ENCODE measurements at places on chromosomes 5 and 9. TPM values are rescaled to one million over a fixed set of nuclear protein-coding genes. Genes with fewer than 3 reads are reported as not detected.

Gene IL4
- not detected for total RNA-seq

Gene CHSY3
- 1.7 TPM for total RNA-seq

Gene C9orf50
- not detected for total RNA-seq

Gene CARD19
- total RNA-seq, result 86.0 TPM

Gene PHAX
- total RNA-seq, result 40.3 TPM

DNA sequence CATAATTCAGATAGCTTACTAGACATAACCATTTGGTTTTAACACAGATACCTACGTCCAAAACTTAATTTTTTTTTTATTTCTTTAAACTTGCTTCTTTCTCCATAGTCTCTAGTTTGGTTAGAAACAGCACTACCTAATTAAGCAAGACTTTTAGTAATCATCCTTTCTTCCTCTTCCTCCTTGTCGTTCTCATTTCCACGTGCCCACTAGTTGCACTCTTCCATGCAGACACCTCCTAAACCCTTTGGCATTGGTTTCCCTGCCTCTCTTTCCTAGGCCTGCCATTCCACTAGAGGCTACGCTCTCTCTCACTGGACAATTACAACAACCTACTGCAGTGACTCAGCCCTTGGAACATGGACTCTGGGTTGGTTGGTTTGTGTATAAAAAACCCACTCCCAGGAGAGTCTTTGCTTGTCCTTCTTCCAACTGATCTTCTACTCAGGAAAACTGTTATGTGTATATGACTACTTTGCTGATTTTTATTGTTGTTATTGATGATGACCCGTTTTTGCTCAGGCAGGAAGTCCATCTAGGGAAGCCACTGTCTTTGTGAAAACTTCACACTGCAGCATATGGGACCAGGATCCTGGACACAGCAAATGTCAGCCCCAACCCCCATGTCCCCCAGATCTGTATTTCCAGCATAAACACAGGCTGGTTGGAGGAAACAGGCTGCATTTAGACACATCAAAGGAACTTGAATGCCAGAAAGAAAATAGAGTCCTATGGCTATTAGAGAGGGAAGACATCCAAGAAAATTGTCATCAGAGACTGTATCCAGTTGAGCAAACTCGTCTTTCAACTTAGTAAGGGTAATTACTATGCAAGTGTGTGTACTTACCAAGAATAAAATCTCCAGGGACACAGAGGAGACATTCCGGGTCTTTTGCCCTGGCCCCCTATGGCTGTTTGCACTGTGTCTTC, 503.2 kb downstream of the GADD45G start:
- no peak for DNase-seq
- no peaks in the 10 kb centered on the region for H3K4me1 ChIP-seq
- H3K27me3 ChIP-seq, result peaks cover under 1% of the 10 kb centered on the region
- no peak overlapping the region for H3K4me3 ChIP-seq
- H3K36me3 ChIP-seq, result no peaks in the 10 kb centered on the region

- DNase-seq, result no peak
- no peak overlapping the region for H3K27ac ChIP-seq
- no peaks in the 10 kb centered on the region for H3K36me3 ChIP-seq
- H3K27me3 ChIP-seq, result no peaks in the 10 kb centered on the region
- 0 out of 2 replicates have a peak, but pooled peaks cover 4% of the 10 kb centered on the region for H3K4me1 ChIP-seq
Observed at GRCh38 chr9:27335075-27335474, 38.1 kb upstream of the EQTN start.

DNA sequence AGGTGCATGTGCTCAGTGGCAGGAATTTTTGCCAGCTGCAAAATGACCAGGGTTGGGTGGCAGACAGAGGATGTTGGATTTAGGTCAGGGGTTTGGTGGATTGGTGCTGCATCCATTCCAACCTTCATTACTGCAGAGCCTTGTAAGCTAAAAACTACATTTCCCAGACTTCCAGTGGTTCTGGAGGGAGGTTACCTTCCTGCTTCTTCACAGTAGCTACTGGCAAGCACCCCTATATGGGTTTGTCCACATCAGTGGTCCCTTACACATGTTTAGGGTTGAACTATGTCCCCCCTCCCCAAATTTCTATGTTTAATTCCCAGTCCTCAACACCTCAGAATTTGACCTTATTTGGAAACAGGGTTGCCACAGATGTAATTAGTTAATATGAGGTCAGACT, 20.7 kb upstream of the IL17B start:
- H3K4me1 ChIP-seq, result peaks cover 6% of the 10 kb centered on the region
- no peak for DNase-seq
- no peaks in the 10 kb centered on the region for H3K36me3 ChIP-seq
- H3K27ac ChIP-seq, result no peak overlapping the region
- H3K4me3 ChIP-seq, result no peak overlapping the region

- no peaks in the 10 kb centered on the region for H3K27me3 ChIP-seq
- H3K27ac ChIP-seq, result no peak overlapping the region
- no peaks in the 10 kb centered on the region for H3K36me3 ChIP-seq
- H3K4me3 ChIP-seq, result no peak overlapping the region
- no peak for DNase-seq
Observed at GRCh38 chr9:79694676-79695400, 123.1 kb downstream of the TLE4 start.

DNA sequence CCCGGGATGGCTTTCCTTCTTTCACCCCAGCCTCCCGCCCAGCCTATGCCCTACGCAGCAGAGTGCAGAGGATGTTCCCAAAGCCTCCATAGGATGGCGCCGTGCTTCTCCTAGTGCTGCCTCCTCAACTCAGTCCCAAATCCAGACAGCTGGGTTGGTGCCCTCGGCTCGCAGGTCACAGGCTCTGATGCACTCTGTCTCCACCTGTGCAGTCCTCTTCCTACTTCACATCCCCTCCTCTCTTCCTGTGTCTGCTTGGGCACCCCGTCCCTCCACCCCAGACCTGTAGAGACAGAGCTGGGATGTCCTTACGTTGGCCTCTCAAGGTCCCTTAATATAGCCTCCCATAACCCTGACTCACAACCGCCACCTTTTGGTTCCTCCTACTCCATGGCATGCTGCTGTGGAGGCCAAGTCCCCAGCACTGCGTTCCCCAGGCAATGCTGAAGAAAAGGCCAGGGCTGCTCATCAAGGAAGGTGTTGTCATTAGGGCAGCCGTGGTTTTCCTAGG, 314.4 kb downstream of the GADD45G start:
- no peak for DNase-seq
- no peaks in the 10 kb centered on the region for H3K27me3 ChIP-seq
- H3K36me3 ChIP-seq, result no peaks in the 10 kb centered on the region
- no peak overlapping the region for H3K4me3 ChIP-seq
- no peak overlapping the region for H3K27ac ChIP-seq

DNA sequence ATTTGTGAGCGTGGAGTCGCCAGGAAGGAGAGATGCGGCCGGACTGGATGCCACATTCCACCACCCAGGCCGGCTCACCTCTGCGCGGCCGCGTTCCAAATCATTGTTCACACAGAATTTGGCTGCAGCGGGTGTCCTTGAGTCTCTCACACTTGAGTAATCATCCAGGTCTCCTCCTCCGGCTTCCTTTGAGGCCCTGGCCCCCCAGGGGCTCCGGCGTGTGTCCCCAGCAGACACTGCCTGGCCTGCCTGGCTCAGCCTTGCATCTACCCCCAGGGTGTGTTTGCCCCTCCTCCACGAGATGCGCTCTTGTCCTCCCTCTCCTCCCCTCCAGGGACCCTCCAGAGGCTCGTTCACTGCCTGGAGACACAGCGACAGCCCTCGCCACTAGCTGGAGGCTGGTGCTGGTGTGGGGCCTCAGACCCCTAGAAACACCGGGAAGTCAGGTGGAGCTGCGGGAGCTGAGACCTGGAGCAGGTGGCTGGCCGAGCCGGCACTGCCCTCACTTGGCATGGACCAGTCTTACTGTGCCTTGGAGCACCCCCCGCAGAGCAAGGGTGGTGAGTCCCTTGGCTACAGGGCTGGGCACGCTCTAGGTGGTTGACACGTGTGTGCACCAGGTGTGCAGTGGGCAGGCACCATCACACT, 7.0 kb upstream of the SLC9A3 start:
- no peak overlapping the region for H3K27ac ChIP-seq
- DNase-seq, result no peak
- peaks cover 36% of the 10 kb centered on the region for H3K27me3 ChIP-seq
- no peak overlapping the region for H3K4me3 ChIP-seq
- no peaks in the 10 kb centered on the region for H3K36me3 ChIP-seq
- no peaks in the 10 kb centered on the region for H3K4me1 ChIP-seq

DNA sequence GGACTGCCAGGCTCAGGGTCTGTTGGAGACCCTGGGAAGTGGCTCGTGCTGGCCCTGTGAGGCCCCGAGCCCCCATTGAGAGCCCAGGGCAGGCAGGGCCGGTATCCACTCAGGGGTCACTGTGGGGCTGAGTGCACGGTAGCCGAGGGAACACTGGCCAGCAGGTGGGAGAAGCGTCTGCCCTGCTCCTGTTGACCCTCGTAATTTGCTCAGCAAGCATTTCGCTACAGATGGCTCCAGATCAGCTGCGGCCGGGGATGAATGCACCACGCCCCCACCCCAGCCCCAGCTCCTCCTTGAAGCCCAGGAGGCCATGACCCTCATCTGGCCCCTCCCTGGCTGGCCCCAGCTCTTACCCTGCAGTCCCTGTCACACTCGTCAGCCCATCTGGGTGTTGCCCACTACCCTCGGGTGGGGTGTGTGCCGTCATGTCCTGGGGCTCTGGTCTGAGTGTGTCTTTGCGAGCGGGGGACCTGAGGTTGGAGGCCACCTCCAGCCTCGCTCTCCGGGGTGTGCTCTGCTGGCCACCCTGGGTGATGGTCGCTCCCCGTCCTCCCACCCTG, 6.1 kb upstream of the NRARP start:
- peaks cover 20% of the 10 kb centered on the region for H3K4me1 ChIP-seq
- no peak for DNase-seq
- H3K4me3 ChIP-seq, result no peak overlapping the region

- H3K4me3 ChIP-seq, result no peak overlapping the region
- no peaks in the 10 kb centered on the region for H3K4me1 ChIP-seq
- no peaks in the 10 kb centered on the region for H3K27me3 ChIP-seq
- no peak for DNase-seq
- no peaks in the 10 kb centered on the region for H3K36me3 ChIP-seq
- no peak overlapping the region for H3K27ac ChIP-seq
Observed at GRCh38 chr5:139524446-139524845, 36.7 kb upstream of the UBE2D2 start.

DNA sequence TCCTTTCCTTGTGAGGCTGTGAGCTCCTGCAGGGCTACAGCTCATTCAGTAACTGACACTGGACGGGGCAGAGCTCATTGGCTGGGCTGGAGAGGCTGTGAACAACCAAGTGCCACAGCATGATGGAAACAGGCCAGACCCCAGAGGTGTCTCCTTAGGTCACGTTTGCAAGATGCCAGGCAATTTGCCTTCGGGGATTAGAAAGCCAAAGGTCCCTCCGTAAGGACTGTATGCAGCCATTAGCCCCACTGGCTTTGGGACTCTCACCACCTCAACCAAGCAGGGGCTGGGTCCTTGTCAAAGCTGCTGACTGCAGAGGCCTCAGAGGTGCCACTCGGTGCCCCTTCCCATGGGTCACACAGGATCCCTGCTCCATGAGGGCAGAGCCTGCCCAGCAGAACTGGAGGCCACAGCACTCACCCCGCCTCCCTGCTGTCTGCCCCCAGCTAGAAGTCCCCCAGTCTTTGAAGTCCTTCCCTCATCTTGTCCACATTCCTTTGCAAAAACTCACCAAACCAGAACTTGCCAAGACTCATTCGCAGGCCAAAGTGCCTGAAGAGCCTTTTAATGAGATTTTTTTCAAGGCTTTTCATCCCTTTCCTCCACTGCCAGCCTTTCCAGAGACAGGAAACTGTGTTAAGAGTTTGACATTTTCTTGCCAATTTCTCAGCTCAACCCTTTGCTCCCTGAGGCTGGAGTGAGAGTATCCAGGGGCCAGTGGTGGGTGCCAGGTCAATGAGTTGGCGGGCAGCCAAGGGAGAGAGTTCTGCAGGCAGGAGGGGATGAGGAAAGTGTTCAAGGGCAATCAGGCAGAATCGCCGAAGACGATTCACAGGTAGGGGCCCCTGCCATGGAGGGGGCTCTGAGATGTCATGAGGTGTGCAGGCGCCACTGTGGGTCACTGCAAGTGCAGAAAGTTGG, 39.7 kb upstream of the SLC25A51 start:
- H3K27ac ChIP-seq, result peak overlapping the region; percentile 87
- peaks cover 43% of the 10 kb centered on the region for H3K4me1 ChIP-seq

DNA sequence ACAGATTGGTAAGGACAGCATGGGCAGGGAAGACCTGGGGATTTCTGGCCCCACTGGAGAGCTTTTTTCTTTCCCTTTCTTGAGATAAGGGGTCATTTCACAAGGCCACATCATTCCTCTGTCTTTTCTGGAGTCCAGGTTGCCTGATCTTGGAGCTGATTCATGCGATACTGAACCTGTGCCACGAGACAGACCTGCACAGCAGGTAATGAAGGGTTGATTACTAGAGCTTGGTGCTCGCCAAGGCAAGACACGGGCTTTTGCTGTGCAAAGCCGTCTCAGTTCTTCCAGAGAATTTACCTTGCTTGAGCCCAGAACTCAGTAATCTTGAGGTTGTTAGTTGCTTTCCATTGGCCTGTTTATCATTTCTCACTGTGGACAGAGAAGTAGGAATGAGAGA, 39.2 kb downstream of the NUP188 start:
- H3K4me1 ChIP-seq, result peaks cover 7% of the 10 kb centered on the region
- H3K4me3 ChIP-seq, result no peak overlapping the region
- H3K36me3 ChIP-seq, result peaks cover 23% of the 10 kb centered on the region
- no peak overlapping the region for H3K27ac ChIP-seq
- DNase-seq, result no peak
- H3K27me3 ChIP-seq, result no peaks in the 10 kb centered on the region

GRCh38 chr5:134584662-134585061, 48.0 kb downstream of the SAR1B start:
- no peak overlapping the region for H3K27ac ChIP-seq
- no peak overlapping the region for H3K4me3 ChIP-seq
- H3K27me3 ChIP-seq, result no peaks in the 10 kb centered on the region
- no peaks in the 10 kb centered on the region for H3K36me3 ChIP-seq
- DNase-seq, result no peak
- H3K4me1 ChIP-seq, result no peaks in the 10 kb centered on the region

- peaks cover 8% of the 10 kb centered on the region for H3K4me1 ChIP-seq
- no peaks in the 10 kb centered on the region for H3K36me3 ChIP-seq
- H3K27ac ChIP-seq, result no peak overlapping the region
- DNase-seq, result no peak
- no peaks in the 10 kb centered on the region for H3K27me3 ChIP-seq
- H3K4me3 ChIP-seq, result no peak overlapping the region
Observed at GRCh38 chr9:84293001-84293798, 47.4 kb downstream of the SLC28A3 start.

DNA sequence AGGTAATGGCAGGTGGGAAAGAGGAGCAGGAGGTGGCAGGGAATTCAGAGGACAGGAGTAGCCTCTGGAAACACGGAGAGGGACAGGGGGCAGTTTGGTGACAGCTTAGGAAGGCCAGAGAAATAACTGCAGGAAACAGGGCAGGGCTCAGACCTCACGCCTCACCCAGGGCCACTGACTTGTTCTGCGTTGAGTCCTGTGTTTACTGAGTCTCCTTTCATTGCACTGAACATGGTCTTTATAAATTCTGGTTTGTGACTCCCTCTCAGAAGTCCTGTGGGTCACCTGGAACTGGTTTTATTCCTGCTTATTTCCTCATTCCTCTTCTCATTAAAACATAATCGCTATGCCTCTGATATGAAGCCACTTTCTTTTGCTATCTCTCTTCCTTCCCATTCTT, 55.2 kb upstream of the ZNF622 start:
- H3K27me3 ChIP-seq, result peaks cover 21% of the 10 kb centered on the region
- H3K4me3 ChIP-seq, result no peak overlapping the region
- no peaks in the 10 kb centered on the region for H3K36me3 ChIP-seq
- DNase-seq, result no peak
- H3K27ac ChIP-seq, result no peak overlapping the region
- no peaks in the 10 kb centered on the region for H3K4me1 ChIP-seq

Measured in PC-3 (cell line).